ENCODE measurements at places on chromosomes 7 and 10.

GRCh38 chr10:4652111-4653010, 173.6 kb upstream of the AKR1E2 start:
- DNase-seq = no peak

GRCh38 chr10:3757250-3757637, 27.8 kb downstream of the KLF6 start:
- no peak for DNase-seq

DNA sequence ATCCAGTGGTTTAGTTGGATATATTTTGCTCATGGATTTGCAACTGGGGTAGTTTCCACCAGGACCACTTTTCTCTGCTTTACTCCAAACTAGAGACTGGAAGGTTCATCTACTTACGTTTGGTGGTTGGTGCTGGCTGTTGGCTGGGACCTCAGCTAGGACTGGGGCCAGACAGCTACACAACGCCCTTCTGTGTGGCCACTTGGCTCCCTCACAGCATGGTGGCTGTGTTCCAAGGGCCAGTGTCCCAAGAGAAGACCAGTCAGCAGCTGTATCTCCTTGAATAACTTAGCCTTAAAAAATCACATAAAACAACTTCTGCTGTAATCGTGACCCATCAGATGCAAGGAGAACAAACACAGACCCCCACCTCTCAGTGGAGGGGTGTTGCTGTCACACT, 4.2 kb upstream of the KCNH2 start:
- DNase-seq = no peak

DNA sequence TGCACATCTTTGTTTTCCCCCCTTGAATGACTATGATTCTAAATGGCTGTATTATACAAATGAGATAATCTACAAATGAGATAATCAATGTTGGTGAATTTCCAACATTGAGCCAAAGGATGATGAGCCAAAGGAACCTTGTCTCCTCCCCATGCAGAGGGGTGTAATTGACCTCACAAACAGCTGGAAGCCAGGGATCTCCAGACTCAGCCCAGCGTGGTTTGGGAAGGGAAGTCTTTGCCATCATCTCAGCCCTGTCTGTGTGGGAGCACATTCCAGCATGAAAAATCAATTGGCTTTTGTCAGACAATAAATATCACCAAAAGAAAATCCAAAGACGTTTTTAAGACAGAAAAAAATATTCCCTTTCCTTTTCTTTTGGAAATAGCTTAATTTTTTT, 271.5 kb upstream of the AOAH start:
- DNase-seq = no peak

GRCh38 chr10:79101560-79102497, 33.1 kb downstream of the ZMIZ1 start:
- DNase-seq = no peak

GRCh38 chr10:11240641-11241040, 223.0 kb downstream of the CELF2 start:
- no peak for DNase-seq

- no peak for DNase-seq
These were observed 397.8 kb downstream of the AUTS2 start for GRCh38 chr7:69996121-69996520.

Data from pancreas (tissue), 10 donors.